Endothelial cell of umbilical vein (primary cell): ENCODE measurements at places on chromosomes 13 and 19. TPM values are rescaled to one million over a fixed set of nuclear protein-coding genes. Genes with fewer than 3 reads are reported as not detected.

SIGLECL1 gene
- not detected in 2 replicates for polyA plus RNA-seq

TEX26 gene
- polyA plus RNA-seq, result not detected in 2 replicates

KCNN1 gene
- 0.18 TPM in 2 replicates for polyA plus RNA-seq

SLITRK6 gene
- not detected in 2 replicates for polyA plus RNA-seq

ZNF135 gene
- 1.5 TPM in 2 replicates for polyA plus RNA-seq

AXL gene
- 86.9 and 89.8 TPM in 2 replicates for polyA plus RNA-seq

DNA sequence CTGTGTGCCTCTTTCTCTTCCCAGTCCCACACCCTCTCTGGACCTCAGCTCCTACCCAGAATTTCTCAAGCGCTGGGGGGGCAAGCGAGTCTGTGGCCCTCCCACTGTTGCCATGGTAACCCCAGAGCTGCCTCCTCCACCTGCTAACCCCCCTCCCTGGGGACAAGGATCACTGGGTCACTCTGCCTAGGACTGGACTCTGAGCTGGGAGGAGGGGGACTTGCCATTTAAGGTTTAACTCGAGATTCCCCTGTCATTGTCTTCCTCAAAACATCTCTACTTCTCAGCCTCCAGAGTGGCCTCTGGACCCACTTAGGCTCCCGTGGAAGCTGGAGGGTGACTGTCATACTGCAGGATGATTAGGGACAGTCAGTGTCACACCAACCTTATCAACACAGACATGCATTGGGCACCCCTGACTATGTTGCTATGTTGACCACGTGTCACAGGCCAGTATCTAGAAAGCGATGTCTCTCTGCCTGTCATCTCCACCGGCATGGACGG lies 2.2 kb downstream of the PALM3 start:
- DNase-seq, result no peak

DNA sequence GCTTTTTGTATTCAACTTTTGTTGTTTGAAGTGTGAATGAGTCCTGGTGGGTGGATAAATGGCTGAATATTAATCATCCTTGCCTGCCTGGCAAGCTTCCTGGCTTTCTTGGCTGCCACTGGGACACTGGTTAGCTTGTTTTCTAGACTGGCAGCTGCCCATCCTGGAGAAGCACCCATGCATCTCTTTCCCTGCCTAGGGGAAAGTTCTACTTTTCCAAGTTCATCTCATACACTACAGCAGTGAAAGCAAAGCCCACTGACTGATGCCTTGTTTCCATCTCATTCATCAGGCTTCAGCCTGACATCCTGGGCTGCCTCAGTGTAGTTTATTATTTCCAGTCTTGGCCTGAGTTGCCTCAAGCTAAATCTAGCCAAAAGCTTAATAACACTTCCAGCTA lies 244.8 kb downstream of the PCDH20 start:
- DNase-seq, result no peak

CGB7 gene
- polyA plus RNA-seq, result 0.41 and 0.62 TPM in 2 replicates

DNA sequence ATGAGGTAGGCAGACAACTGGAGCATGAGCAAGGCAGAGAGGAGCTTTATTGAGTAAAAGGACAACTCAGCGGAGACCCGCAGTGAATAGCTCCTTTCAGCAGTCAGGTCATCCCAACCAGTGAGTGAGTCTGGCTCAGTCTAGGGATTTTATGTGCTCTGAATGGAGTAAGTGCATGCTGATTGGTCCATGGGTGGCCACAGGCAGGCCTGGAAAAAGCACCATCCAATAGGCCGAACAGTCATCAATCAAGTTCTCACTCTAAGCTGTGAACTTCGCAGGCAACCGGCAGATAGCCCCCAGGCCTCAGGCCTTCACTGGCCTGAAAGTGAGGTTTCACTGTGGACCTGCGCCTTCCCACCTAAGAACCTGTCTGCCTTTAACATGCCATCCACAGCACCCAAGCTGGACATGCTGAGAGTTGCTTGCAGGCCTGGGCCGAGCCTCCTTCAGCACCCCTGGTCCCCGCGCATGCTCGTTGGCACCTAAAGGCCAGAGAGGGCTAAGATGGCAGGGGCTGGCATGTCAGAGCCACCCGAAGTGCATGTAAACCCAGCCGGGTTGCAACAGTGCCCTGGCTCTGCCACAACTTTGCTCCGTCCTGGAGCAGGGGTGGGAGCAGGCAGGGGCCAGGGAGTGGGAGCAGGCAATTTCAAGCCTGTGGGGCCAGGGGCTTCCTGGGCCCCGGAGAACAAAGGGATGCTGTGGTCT lies 698.7 kb downstream of the SLITRK1 start:
- DNase-seq, result no peak
